ENCODE measurements at places on chromosomes 5 and 9.
A peak's percentile ranks its signal among the peaks of the same experiment; 100 is the strongest.

DNA sequence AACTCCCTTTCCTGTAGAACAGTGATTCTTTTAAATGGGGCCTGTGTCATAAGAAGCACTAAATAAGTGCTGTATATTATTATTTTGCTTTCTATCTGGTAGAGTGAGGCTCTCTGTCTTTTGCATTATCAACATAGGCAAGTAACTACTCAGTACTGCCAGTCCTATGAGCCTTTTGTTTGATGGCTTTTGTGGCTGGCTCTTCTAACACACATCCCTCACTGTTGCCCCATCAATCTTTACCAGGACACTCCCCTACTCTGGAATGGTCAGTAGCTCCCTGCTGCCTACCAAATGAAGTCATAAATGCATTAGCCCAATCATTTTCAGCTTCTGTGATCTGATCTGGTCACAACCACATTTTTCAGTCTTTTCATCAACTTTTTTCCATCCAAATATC, 137.6 kb downstream of the INSYN2B start:
- DNase-seq = no peak

GRCh38 chr9:123947326-123947725, 17.4 kb upstream of the DENND1A start:
- no peak for DNase-seq

DNA sequence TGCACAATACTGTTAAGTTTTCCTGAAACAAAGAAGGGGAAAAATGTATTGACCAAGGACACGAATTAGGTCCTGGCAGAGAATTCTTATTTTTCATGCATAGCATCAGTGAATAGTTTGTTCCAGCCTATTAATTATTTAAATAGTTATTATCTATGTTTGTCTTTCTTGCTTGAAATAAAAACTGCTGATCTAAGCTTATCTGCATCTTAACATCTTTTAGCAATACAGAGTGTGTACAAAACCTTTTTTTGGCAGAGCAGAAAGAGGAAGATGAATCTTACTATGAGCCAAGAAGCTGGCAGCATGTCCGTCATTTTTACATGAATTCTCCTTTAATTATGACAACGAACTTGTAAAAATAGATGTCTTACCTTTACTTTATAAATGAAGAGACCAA, 23.3 kb upstream of the PLPPR1 start:
- no peak for DNase-seq

GRCh38 chr9:127479507-127480081, 28.3 kb downstream of the LRSAM1 start:
- DNase-seq = no peak

DNA sequence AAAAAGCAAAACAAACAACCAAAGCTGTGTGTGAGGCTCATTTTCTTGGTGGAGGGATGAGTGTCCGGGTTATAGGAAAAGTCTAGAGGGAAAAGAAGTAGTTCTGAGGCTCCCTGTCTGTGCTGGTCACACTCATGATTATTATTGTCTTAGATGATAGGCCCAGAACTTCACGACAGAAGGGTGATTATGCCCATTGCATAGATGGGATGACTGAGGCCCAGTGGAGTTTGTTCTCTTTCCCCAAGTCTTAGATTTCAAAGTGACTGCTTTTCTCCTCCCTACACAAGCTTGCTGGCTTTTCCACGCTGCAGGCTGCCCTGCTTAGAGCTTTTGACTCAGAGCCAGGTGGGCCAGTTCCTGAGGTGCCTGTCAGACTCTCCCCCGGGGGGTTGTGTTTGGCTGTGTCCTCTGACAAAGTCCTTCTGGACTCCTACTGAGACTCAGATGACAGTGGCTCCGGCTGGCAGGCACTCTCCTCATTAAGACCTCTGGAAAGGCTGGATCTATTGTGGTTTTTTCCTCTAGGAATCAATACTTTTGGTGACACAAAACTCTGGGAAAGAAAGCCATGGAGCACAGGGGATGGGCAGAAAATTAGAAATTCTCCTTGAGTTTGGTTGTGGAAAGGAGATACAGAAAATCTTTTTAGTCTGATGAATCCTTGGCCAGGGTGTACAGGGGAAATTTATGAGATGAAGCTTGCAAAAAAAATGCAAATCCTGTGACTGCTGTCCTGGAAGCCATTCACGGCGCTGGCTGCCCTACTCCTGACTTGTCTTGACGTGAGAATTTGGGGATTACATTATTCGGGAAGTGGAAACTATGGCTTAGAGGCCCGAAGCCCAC, 120.9 kb downstream of the NSG2 start:
- no peak for DNase-seq

GRCh38 chr5:124761010-124761409, 14.6 kb upstream of the ZNF608 start:
- no peak for DNase-seq

DNA sequence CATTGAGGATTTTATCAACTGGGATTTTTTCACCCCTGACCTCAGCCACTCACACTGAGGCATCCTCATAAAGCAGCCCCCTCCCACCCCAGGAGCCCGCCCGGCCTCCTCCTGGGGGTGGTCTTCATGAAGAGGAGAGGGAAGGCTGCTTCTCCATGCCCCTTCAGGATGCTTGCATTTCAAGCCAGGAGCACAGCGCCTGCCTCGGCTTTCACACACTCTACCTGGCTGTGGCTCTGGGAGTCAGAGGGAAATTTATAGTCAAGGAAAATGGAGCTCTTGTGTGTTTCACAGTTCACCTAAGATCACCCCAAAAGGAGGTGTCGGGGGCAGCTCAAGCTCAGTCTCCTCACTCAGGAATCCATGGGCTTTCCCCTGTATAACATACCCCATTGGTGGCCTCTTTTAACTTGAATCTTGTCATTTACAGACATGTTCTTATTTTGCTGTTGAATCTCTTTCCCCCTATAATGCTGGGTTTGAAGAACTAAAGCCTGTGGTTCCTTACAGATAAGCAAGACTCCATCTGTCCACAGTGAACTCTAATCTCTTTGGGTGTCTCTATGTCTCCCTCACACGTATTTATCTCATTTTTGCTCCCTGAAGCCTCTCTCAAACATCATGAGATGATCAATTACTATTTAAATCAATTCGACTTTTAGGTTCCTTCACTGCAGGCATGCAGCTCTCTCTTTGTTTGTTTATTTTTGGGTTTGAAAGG, 22.6 kb upstream of the IQGAP2 start:
- DNase-seq = no peak

- DNase-seq = peak; percentile 44
These were observed 120.9 kb upstream of the PHYKPL start for GRCh38 chr5:178353461-178353860.

DNA sequence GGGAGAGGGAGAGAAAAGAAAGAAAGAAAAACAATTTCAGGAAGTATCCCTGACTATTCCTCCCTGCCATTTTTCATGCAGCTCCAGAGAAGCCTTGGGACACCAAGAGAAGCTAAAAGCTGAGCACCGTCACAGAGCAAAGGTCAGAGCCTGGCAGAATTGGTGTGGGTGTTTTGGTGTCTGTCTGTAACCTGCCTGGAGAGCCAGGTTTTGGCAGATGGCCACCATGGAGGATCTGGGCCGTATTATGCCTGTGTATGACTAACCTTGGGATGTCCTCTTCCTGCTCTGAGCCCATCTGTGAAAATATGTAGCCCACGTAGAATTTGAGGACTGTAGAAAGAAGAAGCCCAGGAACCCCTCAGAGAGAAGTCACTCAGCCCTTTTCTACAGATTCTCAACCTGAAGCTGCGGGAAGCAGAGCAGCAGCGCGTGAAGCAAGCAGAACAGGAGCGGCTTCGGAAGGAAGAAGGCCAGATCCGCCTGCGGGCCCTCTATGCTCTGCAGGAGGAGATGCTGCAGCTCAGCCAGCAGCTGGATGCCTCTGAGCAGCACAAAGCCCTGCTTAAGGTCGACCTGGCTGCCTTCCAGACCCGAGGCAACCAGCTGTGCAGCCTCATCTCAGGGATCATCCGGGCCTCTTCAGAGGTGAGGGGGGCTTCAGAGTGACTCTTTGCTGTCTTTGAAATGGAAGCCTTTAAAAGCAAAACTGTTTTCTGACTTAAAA, 18.8 kb downstream of the GLE1 start:
- DNase-seq = no peak

DNA sequence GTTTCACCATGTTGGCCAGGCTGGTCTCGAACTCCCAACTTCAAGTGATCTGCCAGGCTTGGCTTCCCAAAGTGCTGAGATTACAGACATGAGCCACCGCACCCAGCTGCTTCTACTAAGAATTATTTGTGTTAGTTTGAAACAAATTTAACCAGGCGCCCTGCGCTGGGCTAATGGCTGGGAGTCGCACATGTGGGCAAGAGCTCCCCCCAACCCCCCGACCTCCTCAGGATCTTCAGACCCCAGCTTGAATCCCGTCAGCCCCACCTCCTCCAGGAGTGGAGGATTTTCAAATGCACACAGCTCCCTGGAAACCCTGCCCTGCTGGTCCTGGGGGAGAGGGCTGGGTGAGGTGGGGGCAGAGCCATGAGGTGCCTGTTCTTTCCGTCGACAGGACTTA, 21.2 kb upstream of the SLC12A7 start:
- no peak for DNase-seq

GRCh38 chr5:124034963-124035362, 523.0 kb downstream of the CSNK1G3 start:
- DNase-seq = no peak

- DNase-seq = no peak
These were observed 19.2 kb upstream of the PITX1 start for GRCh38 chr5:135053278-135053677.

DNA sequence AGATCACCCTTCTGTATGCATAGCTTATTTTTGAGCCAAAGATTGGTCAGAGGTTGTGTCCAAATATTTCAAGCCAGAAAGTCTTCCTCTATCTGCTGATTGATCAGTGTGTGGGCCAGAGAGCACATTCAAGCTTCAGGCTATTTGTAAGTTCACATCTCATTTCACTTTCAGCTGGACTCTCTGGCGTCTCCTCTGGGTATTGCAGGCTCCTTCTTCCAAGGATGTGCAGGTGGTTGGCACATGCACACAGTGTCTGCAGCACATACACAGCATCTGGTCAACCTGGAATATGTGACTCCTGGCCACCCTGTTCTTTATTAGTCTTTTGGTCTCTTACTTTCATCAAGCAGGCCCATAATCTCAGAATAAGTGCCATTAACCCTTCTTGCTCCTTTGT, 516.1 kb downstream of the ANXA1 start:
- peak; percentile 30 for DNase-seq

- DNase-seq = peak; percentile 56
These were observed 286.4 kb upstream of the CDH12 start for GRCh38 chr5:23139338-23140171.

DNA sequence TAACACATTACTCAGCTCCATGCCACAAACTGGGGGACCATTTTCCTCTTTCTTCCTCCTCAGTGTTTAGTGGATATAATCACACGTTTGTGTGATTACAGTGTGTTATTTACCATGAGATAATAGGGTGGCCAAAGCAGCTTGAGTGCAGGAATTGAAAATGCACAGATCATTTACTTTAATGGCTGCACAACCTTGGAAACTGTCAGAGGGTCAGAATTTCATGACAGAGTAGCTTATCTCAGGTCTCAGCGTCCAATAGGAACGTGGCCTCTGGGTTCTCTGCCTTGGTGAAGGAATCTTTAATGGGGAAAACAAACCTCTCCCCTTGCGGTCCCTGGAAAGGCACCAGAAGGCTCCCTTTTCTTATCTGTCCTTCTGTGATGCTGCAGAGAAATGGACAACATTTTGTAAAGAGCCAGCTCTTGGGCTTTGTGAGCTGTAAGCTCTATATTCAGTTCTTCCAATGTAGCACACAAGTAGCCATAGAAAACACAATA, 87.4 kb upstream of the CD180 start:
- no peak for DNase-seq

GRCh38 chr9:37617161-37617560, 24.8 kb upstream of the TOMM5 start:
- DNase-seq = no peak

- peak; percentile 49 for DNase-seq
These were observed 3.4 kb downstream of the BTNL9 start for GRCh38 chr5:181043285-181044092.

DNA sequence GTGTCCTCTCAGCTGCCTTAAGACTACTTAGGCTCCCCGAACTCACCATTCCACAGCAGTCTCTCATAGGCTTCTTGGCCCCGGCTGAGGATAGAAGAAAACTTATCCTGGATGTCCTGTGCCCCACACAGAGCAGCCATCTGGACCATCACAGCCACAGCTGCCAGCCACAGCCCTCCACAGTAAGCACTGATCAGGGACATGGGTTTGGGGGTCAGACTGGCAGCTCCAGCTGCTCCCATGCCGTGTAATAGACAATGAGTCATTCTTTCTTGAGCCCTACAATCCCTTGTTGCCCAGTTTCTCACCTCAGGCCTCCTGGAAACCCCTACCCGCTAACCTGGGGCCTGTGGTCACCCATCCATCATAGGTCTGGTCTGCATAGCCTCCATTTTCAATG, 5.7 kb downstream of the CREB3 start:
- no peak for DNase-seq

DNA sequence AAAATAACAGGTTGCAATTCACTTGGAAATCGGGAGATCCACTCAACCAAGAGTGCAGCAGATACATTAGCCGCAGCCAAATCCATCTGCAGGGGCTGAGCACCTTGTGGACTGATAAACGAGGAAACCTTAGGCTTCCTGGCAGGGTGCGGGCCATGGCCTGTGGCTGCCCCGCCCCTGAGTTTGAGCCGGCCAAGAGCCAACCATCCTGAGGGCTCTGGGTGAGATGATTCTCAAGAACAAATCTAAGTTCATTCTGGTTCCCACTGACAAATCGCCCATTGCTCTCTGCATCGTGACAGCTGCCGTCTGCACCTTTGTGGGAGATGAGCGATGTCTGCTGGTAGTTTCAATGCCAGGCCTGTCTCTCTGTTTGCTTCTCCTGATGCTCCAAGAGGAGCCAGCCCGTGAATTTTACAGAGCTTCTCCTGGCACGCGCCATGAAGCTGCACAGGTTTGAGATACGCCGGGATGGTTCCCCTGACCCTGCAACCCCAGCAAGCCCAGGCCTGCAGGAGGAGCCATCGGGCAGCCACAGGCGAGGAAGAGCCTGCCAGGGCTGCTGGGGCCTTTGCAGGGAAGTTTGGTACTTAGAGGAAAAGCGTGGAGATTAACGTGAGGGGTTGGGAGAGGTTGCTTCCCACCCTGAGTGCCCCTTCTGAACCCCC, 154.0 kb downstream of the OLFM1 start:
- no peak for DNase-seq
